ENCODE measurements at places on chromosomes 1 and 21. TPM values are rescaled to one million over a fixed set of nuclear protein-coding genes. Genes with fewer than 3 reads are reported as not detected.

- DNase-seq = peak; percentile 90
Measured at GRCh38 chr1:220880726-220881506, 1.7 kb downstream of the HLX start.

DNA sequence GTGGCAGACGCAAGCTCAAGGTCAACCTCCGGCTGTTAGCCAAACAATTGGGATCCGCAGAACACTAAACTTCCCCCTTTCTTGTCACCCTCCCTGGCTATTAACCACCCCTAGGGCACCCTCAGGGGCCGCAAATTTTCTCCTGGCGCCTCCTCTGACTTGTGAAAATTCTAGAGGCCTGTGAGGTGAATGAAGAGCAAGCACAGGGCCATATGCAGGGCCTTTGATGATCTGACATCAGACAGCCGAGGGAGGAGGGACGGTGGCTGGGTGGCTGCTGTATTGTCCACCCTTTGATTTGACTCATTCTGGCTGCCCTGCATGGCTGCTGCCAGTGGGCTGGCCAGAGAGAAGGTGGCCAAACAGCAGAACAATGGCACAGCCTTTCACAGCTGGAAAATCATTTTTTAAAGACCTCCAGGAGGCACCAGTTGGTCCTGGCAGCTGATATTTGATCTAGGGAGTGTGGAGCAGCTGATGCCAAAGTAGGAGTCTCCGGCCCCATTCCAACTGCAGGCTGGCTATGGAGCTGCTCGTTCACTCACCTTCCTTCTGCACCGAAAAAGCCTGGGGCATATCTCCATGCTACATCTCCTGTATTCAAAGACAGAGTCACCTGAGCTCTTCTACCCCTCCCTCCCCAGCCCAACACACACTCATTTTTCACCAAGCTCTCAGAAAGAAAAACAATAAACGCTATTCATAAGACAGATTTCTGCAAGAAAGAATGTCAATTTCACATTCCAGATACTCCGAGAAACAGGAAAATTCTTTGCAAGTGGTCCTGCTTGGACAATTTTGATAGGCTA, 44.9 kb upstream of the BARHL2 start:
- DNase-seq = no peak

GRCh38 chr1:87685311-87686135, 356.8 kb downstream of the LMO4 start:
- no peak for DNase-seq

GRCh38 chr1:154129391-154129970, 25.4 kb downstream of the NUP210L start:
- DNase-seq = no peak

- peak; percentile 89 for DNase-seq
Measured at GRCh38 chr1:58714544-58714943, 14.7 kb upstream of the MYSM1 start.

Gene FCRL2
- total RNA-seq = not detected

Gene ACTL8
- total RNA-seq = not detected

Gene OR2T35
- not detected for total RNA-seq
